ENCODE measurements at places on chromosomes 5 and 9. TPM values are rescaled to one million over a fixed set of nuclear protein-coding genes. Genes with fewer than 3 reads are reported as not detected.

DNA sequence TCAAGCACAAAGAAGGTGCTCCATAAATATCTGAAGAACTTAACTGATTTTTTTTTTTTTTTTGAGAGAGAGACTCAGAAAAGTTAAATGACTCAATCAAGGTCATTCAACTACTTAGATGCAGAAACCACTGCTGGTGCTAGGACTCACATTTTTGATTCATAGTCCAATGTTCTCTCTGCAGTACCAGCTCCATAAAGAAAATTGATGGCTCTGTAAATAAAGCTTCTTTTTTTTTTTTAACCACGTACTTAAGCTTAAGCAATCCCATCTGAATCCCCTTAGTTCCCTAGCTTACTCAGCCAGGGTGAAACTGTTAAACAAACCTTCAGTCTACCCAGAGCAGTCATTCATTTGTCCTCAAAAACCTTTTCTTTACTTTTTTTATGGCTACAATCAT, 657.0 kb upstream of the WWC1 start:
- no peak for DNase-seq
- H3K36me3 ChIP-seq = no peaks in the 10 kb centered on the region
- no peak overlapping the region for H3K4me3 ChIP-seq
- no peaks in the 10 kb centered on the region for H3K27me3 ChIP-seq
- no peaks in the 10 kb centered on the region for H3K4me1 ChIP-seq
- H3K27ac ChIP-seq = no peak overlapping the region

- peaks cover 7% of the 10 kb centered on the region for H3K27me3 ChIP-seq
- no peak overlapping the region for H3K27ac ChIP-seq
- no peak overlapping the region for H3K4me3 ChIP-seq
- no peak for DNase-seq
Observed at GRCh38 chr5:136070486-136071285, 41.9 kb downstream of the TGFBI start.

GRCh38 chr5:161278739-161279660, 267.5 kb downstream of the GABRB2 start:
- no peaks in the 10 kb centered on the region for H3K36me3 ChIP-seq
- no peak for DNase-seq
- H3K27me3 ChIP-seq = no peaks in the 10 kb centered on the region
- no peaks in the 10 kb centered on the region for H3K4me1 ChIP-seq
- no peak overlapping the region for H3K4me3 ChIP-seq

GRCh38 chr5:1209896-1210776, 8.7 kb downstream of the SLC6A19 start:
- DNase-seq = no peak
- H3K4me3 ChIP-seq = no peak overlapping the region
- H3K27ac ChIP-seq = no peak overlapping the region
- no peaks in the 10 kb centered on the region for H3K36me3 ChIP-seq
- peaks cover 6% of the 10 kb centered on the region for H3K27me3 ChIP-seq

TGFBI gene
- total RNA-seq = not detected

Measured in activated naive CD8-positive, alpha-beta T cell treated with anti-CD3 and anti-CD28 coated beads for 36 hours (primary cell).